Sciatic nerve (tissue), 2 donors: ENCODE measurements at places on chromosomes 6 and 20.

- DNase-seq = no peak
These were observed 115.5 kb upstream of the CST7 start for GRCh38 chr20:24833592-24833991.

DNA sequence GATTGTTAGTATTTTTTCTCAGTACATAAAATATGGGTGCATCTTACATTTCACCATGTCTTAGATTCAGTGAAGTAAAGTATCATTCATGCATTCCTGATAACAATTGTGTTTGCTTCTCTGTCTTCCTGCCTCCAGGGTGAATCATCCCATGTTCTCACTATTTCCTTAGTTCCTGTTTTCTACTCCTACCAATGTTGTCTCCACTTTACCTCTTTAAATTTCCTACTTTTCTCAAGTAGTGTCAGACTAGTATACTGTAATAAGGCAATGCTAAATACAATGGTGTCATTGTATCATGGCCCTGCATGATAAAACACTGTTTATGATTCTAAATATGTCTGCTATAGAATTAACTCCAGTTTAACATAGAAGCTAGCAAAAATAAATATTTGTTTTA, 37.4 kb upstream of the GABRR1 start:
- DNase-seq = no peak

DNA sequence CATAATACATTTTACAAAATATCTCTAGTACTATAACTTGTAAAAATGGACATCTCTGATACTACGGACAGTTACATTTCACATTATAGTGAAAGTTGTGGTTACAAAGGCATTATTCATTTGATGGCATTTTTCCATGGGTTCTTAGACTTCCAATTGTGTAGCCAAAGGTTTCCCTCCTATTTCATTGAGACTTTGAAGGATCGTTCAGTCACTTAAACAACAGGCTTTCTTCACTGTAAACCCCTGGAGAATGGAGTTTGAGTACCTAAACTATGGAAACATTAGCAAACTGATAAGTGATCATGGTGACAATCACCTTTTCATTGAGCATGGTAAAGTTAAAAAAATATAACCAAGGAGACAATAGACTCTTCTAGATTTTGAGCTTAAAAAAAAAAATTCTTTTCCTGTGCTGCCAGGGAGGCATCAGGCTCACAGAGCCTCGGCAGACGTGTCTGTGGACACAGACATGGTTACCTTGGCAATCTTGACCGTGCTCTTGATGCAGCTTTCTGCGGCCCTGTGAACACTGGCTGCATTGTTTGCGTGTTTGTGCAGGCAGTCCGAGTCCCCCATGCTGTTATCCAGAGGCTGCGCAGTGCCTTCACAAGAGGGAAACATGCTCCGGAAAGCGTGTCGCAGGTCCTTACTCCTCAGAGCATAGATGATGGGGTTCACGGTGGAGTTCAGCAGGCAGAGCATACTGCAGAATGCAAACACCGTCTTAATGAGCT, 22.6 kb downstream of the CNR1 start:
- DNase-seq = no peak

- no peak for DNase-seq
These were observed 29.9 kb downstream of the SEL1L2 start for GRCh38 chr20:13960525-13960924.

DNA sequence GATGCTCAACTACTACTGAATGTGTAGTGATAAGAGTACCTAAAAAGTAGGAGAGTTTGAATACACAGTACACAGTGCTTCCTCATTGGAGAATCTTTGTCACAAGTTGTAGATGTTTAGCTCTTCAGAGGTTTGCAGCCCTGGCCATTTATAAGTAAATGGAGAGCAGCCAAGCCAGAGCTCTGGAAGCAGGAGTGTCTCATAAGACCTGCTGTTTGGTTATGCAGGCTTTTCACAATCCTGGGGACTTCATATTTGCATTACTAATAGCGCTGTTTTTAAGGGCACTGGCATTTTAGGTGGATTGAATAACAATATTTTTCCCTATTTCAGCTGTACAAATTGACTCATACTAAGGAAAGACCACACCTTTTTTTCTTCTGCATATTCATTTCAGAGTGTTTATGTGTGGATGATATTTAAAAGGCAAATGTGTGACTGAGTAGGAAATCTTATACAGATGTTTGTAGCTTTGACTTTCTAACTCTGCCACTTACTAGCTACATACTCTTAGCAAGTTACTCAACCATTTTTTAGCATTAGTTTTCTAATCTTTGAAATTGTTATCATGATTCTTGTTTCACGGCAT, 730.5 kb upstream of the MAP3K7 start:
- no peak for DNase-seq

DNA sequence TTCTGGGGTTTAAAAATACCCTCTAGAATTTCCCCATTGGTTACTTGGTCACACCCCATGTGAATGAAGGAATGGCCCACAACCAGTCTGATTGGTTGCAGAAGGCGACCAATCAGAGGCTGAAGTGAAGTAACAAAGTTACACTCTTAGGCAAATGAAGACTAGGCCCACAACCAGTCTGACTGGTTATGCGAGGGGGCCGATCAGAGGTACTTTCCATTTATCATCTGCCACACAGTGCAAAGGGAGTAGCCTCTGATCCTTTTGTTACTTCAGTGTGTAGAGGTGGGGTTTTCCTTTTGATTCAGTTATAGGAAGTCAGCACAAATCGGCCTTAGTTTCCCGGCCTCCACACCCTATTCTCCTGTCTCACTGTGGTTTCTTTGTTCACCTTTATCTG, 61.2 kb upstream of the SGK1 start:
- no peak for DNase-seq

GRCh38 chr20:3652676-3653596, 10.3 kb downstream of the GFRA4 start:
- DNase-seq = peak; percentile 12

- DNase-seq = no peak
These were observed 750.5 kb downstream of the FRK start for GRCh38 chr6:115310156-115310555.

GRCh38 chr6:21596949-21597682, 3.6 kb downstream of the SOX4 start:
- DNase-seq = no peak

DNA sequence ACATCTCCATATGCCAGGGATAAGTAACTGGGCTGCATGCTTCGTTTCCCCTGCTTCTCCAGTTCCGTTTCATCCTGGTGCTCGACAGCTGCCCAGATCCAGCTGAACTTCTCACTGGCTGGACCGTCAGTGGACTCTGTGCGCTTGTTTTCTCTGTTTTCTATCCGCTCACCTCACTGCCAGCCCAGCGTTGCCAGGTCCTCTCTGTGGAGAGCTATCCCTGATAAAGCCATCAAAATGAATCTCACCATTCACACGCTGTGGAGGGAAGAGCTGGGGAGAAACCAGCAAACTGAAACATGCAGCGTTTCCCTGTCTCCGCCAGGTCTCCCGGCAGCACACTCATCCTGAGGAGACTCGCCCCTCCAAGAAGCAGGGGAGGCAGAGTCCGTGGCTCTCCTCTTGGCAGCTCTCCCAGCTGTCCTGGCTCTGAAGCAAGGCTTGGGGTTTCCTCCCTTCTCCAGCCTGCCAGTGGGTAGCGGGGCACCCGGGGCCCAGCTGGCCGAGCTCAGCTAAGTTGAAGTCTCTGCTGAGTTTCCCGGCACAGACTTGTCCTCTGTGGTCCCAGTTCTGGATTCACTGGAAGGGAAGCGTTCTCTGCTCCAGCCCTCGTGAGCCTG, 160.9 kb downstream of the DTNBP1 start:
- DNase-seq = no peak

- no peak for DNase-seq
These were observed 46.1 kb downstream of the PYGB start for GRCh38 chr20:25293910-25294458.

DNA sequence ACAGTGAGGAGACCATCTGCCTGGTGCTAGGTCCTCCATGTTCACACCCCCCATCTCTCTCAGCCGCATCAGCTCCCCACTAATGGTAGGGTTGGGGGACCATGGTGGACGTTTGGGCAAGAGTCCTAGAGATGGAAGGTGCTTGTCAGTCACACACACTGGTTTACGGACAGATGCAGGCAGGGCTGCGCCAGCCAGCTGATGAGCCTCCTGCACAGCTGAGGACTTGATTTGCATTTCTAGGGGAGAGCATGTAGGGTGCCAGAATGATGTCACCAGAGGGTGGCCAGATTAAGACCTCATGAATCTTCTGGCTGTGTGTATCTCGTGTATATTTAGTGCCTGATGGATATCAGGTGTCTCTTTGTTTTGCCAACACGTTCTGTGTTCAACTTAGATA, 28.6 kb downstream of the CST8 start:
- no peak for DNase-seq

DNA sequence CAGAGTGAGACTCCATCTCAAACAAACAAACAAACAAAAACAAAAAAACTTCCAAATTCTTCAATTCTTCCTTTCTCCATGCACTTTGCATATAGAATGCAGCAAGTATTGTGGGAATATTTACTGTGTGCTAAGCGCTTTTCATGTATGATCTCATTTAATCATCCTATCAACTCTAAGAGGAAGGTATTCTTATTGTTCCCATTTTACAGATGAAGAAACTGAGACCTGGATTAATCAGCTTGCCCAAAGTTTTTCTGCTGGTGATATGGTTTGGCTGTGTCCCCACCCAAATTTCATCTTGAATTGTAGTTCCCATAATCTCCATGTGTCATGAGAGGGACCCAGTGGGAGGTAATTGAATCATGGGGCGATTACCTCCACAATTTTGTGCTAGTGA, 56.6 kb upstream of the KCNG1 start:
- DNase-seq = no peak

DNA sequence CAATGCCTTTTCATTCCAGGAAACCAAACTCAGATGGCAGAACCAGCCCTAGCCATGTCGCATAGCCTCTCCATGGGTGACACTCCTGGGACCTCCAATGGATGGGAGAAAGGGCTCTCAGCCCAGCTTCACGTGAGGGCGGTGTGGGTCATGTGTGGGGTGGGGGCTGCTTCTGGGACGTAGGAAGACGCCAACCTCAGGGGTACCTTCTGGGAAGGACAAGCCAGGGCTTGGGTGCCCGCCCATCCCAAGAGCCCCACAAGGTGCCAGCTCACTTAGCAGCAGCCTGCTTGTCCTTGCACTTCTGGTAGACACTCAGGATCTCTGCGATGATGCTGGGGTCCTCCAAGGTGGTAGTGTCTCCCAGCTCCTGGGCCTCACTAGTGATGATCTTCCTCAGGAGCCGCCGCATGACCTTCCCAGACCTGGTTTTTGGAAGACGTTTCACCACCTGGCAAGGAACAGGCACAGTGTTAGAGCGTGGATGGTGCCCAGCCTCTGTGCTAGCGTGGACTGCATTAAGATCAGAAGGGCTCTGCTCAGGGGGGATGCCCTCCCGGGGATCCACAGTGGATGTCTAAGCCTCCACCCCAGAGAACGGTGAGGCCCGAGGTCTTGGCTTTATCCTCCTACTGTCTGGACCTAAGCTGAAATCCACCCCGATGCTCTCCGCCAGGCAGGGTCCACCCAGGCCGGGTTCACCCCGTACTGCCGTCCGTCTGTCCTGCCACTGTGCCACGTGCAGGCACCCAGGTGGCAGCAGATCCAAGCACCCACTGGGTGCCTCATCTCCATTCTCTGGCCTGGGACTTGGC, 15.1 kb upstream of the APMAP start:
- peak; percentile 51 for DNase-seq

DNA sequence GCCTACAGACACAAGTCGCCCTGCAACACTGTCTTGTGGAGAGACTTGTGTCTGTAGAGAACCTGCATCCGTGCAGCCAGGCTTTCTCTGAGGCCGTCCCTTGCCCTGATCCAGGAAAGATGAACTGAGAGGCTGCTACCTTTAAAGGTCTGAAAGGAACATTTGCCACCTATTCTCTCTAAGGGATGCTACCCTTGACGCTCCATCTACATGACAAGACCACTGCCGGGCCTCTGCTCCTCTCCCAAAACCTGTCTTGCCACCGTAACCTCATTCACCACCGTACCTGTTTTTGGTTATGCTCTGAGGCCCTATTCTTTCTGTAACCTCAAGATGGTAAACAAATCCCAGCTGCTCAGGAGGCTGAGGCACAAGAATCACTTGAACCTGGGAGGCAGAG, 73.9 kb downstream of the FOXF2 start:
- DNase-seq = no peak

GRCh38 chr6:24658573-24659560, 7.8 kb downstream of the TDP2 start:
- no peak for DNase-seq

GRCh38 chr6:143937668-143937970, 70.4 kb downstream of the PLAGL1 start:
- no peak for DNase-seq

- no peak for DNase-seq
These were observed 2.6 kb downstream of the SPACA1 start for GRCh38 chr6:88050140-88050818.

DNA sequence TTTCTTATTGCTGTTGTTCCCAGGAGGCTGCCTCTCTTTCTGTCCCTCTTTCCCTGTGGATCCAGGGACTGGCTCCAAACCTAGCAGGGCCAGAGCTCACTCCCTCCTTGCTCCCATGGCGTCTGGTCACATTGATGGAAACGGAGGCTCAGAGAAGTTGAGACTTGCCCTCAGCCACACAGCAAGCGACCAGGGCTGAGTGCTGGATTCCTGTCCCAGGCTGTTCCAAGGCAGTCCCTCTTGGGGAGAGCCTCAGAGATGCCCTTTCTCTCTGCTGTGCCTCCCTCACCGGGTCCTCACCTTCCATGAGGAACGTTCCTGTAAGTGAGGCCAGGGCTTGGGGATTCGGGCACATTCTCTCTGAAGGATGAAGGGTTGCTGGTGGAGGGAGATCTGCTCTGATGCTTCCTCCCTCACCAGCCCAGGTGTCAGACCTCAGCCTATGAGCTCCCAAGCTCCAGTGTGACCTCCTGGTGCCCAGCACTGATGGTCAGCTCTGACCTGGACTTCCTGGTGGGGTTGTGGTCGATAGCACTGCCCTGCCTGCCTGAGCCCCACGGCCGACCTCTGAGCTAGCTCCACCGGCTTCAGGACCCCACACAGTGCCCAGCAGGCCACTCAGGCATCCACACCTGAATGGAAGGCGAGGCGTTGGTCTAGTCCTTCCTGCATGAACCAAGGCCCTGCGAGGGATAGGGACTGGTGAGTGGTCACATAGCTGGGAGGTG, 26.8 kb downstream of the SUN5 start:
- DNase-seq = no peak
